ENCODE measurements at places on chromosomes 1 and 21. TPM values are rescaled to one million over a fixed set of nuclear protein-coding genes. Genes with fewer than 3 reads are reported as not detected.

DNA sequence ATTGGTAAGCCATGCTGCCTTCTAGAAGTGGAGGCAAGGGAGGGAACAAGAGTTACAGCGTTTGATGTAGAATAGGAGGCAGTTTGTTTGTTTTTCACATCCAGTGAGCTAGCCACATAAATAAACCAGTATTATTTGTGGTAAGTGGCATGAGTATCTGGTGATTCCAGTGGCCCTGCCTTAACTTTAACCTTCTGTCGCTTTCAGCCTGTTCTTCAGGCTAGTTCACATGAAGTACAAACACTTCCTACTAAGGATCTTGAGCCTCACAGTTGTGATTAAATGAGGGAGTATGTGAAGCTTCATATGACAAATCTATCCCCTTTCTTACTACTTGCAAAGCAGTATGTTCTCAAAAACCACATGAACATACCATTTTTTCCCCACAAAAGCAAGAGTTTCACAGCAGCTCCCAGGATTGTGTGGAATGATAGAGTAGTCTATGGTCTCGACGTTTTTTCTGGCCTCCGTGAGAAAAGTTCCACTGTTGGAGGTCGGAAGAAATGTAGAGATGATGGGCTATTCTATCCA lies 59.5 kb downstream of the PHACTR4 start:
- no peaks in the 10 kb centered on the region for H3K27me3 ChIP-seq
- no peak overlapping the region for H3K27ac ChIP-seq
- no peak overlapping the region for H3K4me3 ChIP-seq
- H3K36me3 ChIP-seq: no peaks in the 10 kb centered on the region

GRCh38 chr1:53678507-53678906 lies 60.5 kb downstream of the GLIS1 start:
- DNase-seq: no peak
- H3K4me1 ChIP-seq: peaks cover 5% of the 10 kb centered on the region
- H3K36me3 ChIP-seq: no peaks in the 10 kb centered on the region
- no peak overlapping the region for H3K4me3 ChIP-seq
- H3K27me3 ChIP-seq: peaks cover 3% of the 10 kb centered on the region
- no peak overlapping the region for H3K27ac ChIP-seq

GRCh38 chr1:244092293-244092963 lies 41.3 kb downstream of the ZBTB18 start:
- H3K27ac ChIP-seq: no peak overlapping the region
- no peak for DNase-seq
- H3K4me3 ChIP-seq: no peak overlapping the region
- no peaks in the 10 kb centered on the region for H3K4me1 ChIP-seq
- no peaks in the 10 kb centered on the region for H3K36me3 ChIP-seq

DNA sequence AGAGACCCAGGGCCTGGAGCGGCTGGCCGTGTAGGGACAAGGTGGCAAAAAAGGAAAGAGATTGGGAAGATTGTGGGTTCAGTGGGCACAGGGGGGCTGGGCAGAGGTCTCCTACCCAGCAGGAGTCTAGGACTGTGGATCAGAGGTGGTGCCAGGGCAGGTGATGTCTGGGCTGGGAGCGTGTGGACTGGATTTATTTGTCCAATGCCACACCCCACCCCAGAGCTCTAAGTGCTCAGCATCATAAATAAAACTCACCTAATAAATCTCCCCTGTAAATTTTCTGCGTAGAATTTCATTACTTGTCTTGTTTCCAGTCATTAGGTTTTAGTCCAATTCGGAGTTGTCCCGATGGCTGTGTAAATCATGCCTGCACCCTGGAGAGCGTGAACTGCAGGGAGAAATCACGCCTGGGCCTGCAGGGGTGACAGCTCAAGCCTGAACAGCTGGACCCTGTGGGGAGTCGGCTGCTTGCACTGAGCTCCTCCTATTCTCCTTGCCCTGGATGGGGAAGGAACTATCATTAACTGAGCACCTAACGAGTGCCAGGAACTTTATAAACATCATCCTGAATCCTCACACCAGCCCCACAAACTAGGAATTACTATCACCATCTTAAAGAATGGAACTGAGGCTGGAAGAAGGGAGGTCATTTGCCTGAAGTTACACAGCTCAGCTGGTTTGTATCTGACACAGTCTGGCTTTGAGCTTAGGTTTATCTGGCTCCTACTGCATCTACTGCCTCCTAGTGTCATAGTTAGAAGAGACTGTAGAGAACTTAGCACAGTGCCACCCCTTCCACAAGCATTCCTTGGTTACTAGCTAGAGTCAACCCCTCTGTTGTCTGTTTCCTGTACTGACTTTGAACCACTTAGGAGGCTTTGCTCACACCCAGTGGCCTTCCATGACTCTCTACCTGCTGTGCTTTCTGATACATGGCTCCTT lies 25.0 kb upstream of the POU3F1 start:
- H3K4me1 ChIP-seq: no peaks in the 10 kb centered on the region
- DNase-seq: no peak
- no peaks in the 10 kb centered on the region for H3K36me3 ChIP-seq
- H3K27ac ChIP-seq: no peak overlapping the region
- peaks cover 17% of the 10 kb centered on the region for H3K27me3 ChIP-seq
- H3K4me3 ChIP-seq: no peak overlapping the region

DNA sequence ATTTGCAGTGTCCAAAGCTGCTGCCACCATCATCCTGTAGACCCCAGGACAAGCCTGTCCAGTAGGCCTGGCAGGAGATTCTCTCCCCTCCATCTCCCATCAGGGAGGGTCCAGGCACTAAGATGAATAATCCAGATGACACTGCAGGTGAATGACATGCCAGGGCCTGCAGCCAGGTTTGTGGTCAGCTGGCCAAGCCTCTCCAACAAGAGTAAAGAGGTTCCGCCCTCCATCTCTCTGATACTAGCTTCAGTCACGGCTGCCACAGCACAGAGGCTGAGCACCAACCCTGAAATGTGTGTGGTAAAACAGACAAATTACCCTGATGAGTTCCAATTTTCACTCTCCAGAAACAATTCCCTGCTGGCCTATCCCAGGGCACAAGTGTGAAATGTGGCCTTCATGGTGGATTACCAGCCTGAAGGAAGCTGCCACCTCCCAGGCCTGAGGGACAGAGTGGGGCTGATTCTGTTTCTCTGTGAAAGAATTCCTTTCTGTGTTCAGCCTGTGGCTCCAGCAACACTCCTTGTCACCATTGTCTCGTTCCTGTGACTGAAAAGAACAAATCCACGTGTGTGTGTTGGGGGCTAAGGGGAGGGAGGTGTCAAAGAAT lies 19.9 kb upstream of the LHX4 start:
- peaks cover 11% of the 10 kb centered on the region for H3K4me1 ChIP-seq
- H3K36me3 ChIP-seq: no peaks in the 10 kb centered on the region
- H3K27ac ChIP-seq: no peak overlapping the region

GRCh38 chr1:206890125-206891060 lies 6.8 kb upstream of the IL24 start:
- H3K36me3 ChIP-seq: no peaks in the 10 kb centered on the region
- peaks cover 12% of the 10 kb centered on the region for H3K27me3 ChIP-seq
- no peak overlapping the region for H3K4me3 ChIP-seq
- H3K4me1 ChIP-seq: peaks cover 24% of the 10 kb centered on the region

NUF2 gene
- total RNA-seq: 81.1 TPM

DNA sequence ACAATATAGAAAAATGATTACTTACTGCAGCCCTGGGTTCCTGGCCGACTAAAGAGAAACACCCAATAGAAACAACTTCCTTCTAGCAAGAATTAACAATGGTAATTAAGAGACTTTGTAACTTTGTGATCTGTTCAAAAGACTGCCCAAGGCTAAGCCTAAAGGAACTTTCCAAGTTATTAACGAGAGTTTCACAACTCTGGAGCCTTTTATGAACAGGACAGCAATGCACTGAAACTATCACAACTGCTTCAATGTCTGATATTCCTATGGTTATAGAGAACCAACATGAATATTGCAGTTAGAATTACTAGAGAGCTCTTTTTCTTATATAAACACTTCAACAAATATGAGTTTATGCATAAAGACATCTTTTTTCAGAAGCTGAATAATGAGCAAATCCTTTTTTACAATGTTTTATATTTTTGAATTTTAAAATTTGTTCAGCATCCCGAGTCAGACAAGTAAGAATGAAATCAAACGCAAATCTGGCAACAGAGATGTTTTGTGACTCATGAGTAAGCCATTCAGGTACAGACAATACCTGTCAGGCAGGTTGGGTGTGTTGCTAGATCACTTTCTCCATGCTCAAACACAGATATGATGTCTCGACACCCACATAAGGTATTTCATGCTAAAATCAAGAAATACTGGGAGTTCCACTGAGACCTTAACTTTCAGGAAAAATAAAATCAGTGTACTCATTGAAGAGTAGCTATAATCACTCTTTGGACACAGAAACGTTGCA lies 22.2 kb upstream of the KCNJ15 start:
- H3K27me3 ChIP-seq: no peaks in the 10 kb centered on the region
- H3K4me3 ChIP-seq: no peak overlapping the region
- no peak overlapping the region for H3K27ac ChIP-seq
- peaks cover 5% of the 10 kb centered on the region for H3K4me1 ChIP-seq
- H3K36me3 ChIP-seq: no peaks in the 10 kb centered on the region
- no peak for DNase-seq

DNA sequence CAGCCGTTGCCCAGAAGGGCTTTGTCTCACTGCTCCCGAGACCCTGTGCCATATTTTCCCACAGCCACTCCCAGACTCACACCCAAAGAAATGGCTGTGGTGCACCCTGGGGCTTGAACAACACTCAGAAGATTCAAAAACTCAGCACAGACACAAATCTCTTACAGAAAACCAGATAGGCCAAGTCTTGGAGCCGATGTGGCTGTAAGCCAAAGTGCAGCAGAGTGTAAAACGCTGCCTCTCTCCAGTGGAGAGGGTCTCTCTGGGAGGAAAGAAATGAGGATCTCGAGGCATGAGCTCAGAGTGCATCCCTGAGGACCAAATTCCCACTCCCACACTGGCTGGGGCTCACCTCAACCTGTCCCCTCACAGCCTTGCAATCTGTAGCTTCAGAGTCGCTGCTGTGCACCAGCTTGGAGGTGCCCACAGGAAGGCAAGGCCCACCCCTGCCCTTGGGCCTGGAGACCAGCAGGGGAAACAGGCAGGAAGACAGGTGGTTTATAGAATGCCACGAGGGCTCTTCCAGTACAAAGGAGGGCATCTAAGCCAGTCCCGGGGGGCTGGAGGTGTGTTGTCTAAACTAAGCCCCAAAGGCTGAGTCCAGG lies 171.3 kb upstream of the AJAP1 start:
- DNase-seq: no peak
- no peaks in the 10 kb centered on the region for H3K36me3 ChIP-seq
- H3K4me1 ChIP-seq: no peaks in the 10 kb centered on the region
- H3K4me3 ChIP-seq: no peak overlapping the region
- H3K27me3 ChIP-seq: no peaks in the 10 kb centered on the region

HRNR gene
- total RNA-seq: not detected

DNA sequence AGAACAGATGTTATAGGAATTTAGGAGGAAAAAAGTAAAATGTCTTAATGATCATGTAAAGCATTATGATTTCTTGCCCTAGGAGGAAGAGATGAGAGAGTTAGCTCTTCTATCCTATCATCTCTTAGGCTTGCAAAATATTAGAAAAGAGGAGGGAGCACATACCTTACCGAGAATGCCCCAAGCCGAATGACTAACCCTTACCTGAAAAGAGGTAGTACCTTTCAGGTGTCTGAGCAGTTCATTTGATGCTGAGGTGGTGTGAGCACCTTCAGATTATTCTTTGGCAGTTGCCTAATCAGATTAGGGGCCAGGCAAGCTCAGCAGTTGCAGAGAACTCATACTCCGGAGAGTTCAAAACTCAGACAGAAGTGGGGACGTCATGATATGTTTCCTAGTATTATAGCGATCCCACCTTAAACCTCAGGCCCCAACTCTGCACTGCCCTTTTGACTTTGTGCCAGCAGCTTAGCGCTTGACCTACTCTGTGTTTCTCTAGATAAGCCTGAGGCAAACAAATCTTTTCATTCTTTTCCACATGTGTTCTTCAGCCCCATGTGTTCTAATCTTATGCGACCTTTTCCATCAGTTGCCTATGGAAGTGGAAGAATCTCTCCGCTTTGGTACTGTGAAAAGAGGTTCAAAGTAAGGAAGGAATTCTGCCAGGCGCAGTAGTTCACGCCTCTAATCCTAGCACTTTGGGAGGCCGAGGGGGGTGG lies 52.5 kb downstream of the ATP2B4 start:
- peaks cover 59% of the 10 kb centered on the region for H3K36me3 ChIP-seq
- no peak for DNase-seq
- H3K27ac ChIP-seq: no peak overlapping the region
- peaks cover 59% of the 10 kb centered on the region for H3K4me1 ChIP-seq
- H3K27me3 ChIP-seq: no peaks in the 10 kb centered on the region

- no peak overlapping the region for H3K4me3 ChIP-seq
- no peak overlapping the region for H3K27ac ChIP-seq
- H3K27me3 ChIP-seq: peaks cover 5% of the 10 kb centered on the region
- H3K4me1 ChIP-seq: peaks cover 3% of the 10 kb centered on the region
- H3K36me3 ChIP-seq: no peaks in the 10 kb centered on the region
- DNase-seq: no peak
These were observed 30.4 kb upstream of the FOXO6 start for GRCh38 chr1:41330588-41331545.

DNA sequence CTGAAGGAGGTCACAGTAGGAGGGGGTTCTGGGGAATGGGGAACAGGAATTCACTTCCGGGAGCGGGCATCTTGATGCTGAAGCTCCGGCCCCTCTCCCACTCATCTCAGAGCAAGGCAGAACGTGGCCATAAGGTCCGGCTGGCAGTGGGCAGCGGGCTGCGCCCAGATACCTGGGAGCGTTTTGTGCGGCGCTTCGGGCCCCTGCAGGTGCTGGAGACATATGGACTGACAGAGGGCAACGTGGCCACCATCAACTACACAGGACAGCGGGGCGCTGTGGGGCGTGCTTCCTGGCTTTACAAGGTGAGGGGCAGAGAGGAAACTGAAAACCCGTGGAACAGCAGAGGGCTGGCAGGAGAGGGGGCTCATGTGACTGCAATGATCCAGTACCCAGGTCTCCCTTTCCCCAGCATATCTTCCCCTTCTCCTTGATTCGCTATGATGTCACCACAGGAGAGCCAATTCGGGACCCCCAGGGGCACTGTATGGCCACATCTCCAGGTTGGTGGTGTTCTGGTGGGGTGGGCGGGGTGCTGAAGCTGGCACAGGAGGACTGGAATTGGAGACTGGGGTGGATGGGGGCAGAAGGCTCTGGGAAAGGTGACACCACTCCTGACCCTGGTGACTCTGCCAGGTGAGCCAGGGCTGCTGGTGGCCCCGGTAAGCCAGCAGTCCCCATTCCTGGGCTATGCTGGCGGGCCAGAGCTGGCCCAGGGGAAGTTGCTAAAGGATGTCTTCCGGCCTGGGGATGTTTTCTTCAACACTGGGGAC lies 3.0 kb downstream of the SLC27A3 start:
- no peak for DNase-seq
- no peak overlapping the region for H3K4me3 ChIP-seq
- H3K4me1 ChIP-seq: peaks cover 53% of the 10 kb centered on the region
- H3K36me3 ChIP-seq: peaks cover 40% of the 10 kb centered on the region

- H3K27me3 ChIP-seq: no peaks in the 10 kb centered on the region
- H3K27ac ChIP-seq: peak overlapping the region; percentile 6
- H3K36me3 ChIP-seq: peaks cover 15% of the 10 kb centered on the region
- H3K4me1 ChIP-seq: peaks cover 11% of the 10 kb centered on the region
- H3K4me3 ChIP-seq: no peak overlapping the region
- DNase-seq: no peak
These were observed 11.5 kb downstream of the TRIM46 start for GRCh38 chr1:155184835-155185782.

FCRL4 gene
- not detected for total RNA-seq

- no peak overlapping the region for H3K27ac ChIP-seq
- H3K27me3 ChIP-seq: peaks cover 11% of the 10 kb centered on the region
- no peak overlapping the region for H3K4me3 ChIP-seq
- H3K4me1 ChIP-seq: no peaks in the 10 kb centered on the region
These were observed 35.2 kb upstream of the ABCA4 start for GRCh38 chr1:94156096-94156625.

- no peak for DNase-seq
- H3K27me3 ChIP-seq: peaks cover 5% of the 10 kb centered on the region
- H3K27ac ChIP-seq: no peak overlapping the region
- H3K4me1 ChIP-seq: peaks cover 4% of the 10 kb centered on the region
- no peak overlapping the region for H3K4me3 ChIP-seq
- no peaks in the 10 kb centered on the region for H3K36me3 ChIP-seq
These were observed 47.6 kb downstream of the IRF2BP2 start for GRCh38 chr1:234562334-234562733.

Data from activated CD8-positive, alpha-beta T cell treated with anti-CD3 and anti-CD28 coated beads, Interleukin-2, amount 10 ng/mL, durations not matched to agents 7 days and 5 days (primary cell).